ENCODE measurements at places on chromosomes 2 and 18.

DNA sequence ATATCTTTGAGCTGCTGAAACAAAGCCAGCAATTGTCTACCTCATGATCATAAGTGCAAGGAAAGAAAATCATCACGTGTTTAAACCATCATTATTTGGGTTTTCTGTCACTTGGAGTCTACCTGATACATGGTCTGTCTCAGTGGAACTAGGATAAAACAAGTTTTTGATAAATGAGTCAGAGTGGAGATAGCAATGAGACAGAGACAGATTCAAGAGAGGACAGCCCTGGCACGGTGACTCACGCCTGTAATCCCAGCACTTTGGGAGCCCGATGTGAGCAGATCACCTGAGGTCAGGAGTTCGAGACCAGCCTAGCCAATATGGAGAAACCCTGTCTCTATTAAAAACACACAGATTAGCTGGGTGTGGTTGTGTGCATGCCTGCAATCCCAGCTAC is 93.8 kb downstream of the PMAIP1 start:
- no peak overlapping the region for H3K4me3 ChIP-seq
- no peak for DNase-seq
- no peaks in the 10 kb centered on the region for H3K27me3 ChIP-seq
- no peaks in the 10 kb centered on the region for H3K36me3 ChIP-seq
- no peak overlapping the region for H3K27ac ChIP-seq

- H3K27ac ChIP-seq = no peak overlapping the region
- no peak overlapping the region for H3K4me3 ChIP-seq
- no peak for DNase-seq
- no peaks in the 10 kb centered on the region for H3K36me3 ChIP-seq
Measured at GRCh38 chr18:715626-716025, 3.2 kb upstream of the ENOSF1 start.

GRCh38 chr2:1743396-1744150 is 742 bp downstream of the PXDN start:
- peak overlapping the region; percentile 100 for H3K27ac ChIP-seq
- H3K4me3 ChIP-seq = peak overlapping the region; percentile 92
- no peaks in the 10 kb centered on the region for H3K27me3 ChIP-seq
- H3K36me3 ChIP-seq = no peaks in the 10 kb centered on the region
- peak; percentile 70 for DNase-seq

DNA sequence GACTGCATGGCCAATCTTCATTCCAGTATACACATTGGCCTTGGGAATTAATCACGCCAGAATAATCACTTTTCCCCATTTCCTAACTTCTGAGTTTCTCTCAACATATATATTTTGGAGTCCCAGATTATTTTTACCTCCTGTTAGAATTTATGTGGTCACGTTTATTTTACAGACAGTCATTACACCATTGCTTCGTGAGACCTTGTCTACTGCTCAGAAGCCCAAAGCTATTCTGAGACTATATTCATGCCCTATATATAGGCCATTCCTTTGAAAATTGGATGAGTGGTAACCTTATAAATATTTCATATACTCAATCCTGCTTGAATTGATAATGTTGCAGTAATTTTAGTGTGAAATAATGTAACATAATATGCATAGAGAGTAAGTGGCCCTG is 610.0 kb upstream of the CDH2 start:
- no peak for DNase-seq
- H3K27me3 ChIP-seq = no peaks in the 10 kb centered on the region
- H3K4me3 ChIP-seq = no peak overlapping the region
- no peaks in the 10 kb centered on the region for H3K36me3 ChIP-seq
- H3K4me1 ChIP-seq = peaks cover 3% of the 10 kb centered on the region

GRCh38 chr2:136394136-136395060 is 276.4 kb upstream of the CXCR4 start:
- no peaks in the 10 kb centered on the region for H3K27me3 ChIP-seq
- no peaks in the 10 kb centered on the region for H3K4me1 ChIP-seq
- H3K4me3 ChIP-seq = no peak overlapping the region
- no peak for DNase-seq
- H3K36me3 ChIP-seq = no peaks in the 10 kb centered on the region

- no peak for DNase-seq
- no peak overlapping the region for H3K27ac ChIP-seq
- no peaks in the 10 kb centered on the region for H3K27me3 ChIP-seq
- H3K4me1 ChIP-seq = no peaks in the 10 kb centered on the region
- no peak overlapping the region for H3K4me3 ChIP-seq
Measured at GRCh38 chr18:38369772-38370690, 804.4 kb upstream of the CELF4 start.

DNA sequence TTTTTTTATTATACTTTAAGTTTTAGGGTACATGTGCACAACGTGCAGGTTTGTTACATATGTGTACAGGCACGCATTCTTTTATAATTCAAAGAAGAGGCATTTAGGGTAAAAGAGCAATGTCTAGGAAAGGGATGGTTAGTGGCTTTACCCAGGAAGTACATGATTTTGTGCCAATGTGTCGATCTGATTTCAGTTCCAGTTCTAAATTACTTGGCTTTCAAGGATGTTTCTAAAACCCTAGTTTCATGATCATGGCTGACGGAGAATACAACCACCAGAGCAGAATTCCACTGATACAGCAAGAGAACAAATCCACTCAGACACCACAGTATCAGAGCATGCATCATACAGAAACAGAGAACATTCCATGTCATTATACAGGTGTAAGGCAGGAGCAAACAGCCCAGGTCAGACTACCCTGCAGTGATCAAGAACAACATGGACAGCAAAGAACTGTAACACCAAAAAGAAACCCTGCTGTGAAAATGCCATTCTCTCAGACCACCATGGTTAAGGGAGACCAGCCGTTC is 116.7 kb upstream of the STK17B start:
- no peak overlapping the region for H3K4me3 ChIP-seq
- no peaks in the 10 kb centered on the region for H3K4me1 ChIP-seq
- no peaks in the 10 kb centered on the region for H3K36me3 ChIP-seq
- H3K27me3 ChIP-seq = no peaks in the 10 kb centered on the region
- DNase-seq = no peak

- H3K4me1 ChIP-seq = no peaks in the 10 kb centered on the region
- no peaks in the 10 kb centered on the region for H3K27me3 ChIP-seq
- H3K4me3 ChIP-seq = no peak overlapping the region
Measured at GRCh38 chr2:227194219-227194618, 29.8 kb downstream of the COL4A3 start.

- no peaks in the 10 kb centered on the region for H3K27me3 ChIP-seq
- no peak overlapping the region for H3K4me3 ChIP-seq
- H3K36me3 ChIP-seq = no peaks in the 10 kb centered on the region
- peak overlapping the region; percentile 15 for H3K27ac ChIP-seq
- DNase-seq = no peak
Measured at GRCh38 chr2:196566961-196567666, 72.4 kb upstream of the CCDC150 start.

DNA sequence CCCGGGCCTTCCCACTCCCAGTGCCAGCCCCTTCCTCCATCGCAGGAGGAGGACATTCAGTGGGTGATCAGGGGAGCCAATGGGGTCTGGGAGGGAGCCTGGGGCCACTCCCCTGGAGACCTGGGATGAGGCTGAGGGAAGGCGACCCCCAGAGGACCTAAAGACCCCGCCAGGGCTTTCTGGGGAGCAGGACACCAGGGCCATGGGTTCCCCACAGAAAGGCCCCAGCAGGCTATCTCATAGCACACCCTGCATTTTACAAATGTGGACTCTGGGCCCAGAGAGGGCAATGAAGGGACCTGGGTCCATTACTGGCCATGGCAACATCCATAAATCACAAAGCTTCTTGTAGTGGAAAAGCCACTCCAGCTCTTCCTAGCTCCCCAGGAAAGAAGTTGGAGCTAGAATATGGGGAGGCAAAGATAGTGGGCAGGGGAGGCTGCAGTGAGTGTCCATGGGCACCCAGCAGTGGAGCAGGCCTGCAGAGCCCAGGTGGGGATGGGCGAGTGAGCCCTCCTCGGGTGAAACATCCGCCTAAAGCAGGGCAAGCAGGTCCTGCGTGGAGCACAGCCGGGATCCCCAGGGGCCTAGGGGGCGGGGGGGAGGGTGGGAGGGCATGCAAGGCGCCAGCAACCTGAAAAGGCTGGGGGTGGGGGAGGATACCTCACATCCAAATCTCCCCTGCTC is 13.8 kb downstream of the CYP26B1 start:
- no peak overlapping the region for H3K4me3 ChIP-seq
- H3K36me3 ChIP-seq = peaks cover 19% of the 10 kb centered on the region
- no peak for DNase-seq

DNA sequence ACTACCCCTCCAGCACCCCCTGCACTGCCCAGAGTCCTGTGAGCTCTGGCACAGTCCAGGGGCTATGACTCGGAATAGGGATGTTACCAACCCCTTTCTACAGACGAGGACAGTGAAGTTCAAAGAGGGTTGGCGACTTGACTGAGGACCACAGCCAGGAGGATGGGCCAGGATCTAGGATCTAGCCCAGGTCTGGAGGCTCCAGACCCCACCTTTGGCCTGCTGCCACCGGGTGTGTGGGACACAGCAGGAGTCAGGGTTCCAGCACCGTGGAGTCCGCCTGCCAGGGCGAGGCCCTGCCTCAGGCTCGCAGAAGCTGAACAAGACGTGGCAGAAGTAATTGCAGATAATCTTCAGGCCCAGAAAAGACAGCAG is 37.9 kb upstream of the GPC1 start:
- no peaks in the 10 kb centered on the region for H3K36me3 ChIP-seq
- H3K4me3 ChIP-seq = no peak overlapping the region
- no peak for DNase-seq
- no peaks in the 10 kb centered on the region for H3K27me3 ChIP-seq
- H3K27ac ChIP-seq = no peak overlapping the region
- no peaks in the 10 kb centered on the region for H3K4me1 ChIP-seq

GRCh38 chr2:21489080-21489479 is 365.3 kb downstream of the TDRD15 start:
- no peak overlapping the region for H3K27ac ChIP-seq
- H3K4me3 ChIP-seq = no peak overlapping the region
- H3K27me3 ChIP-seq = no peaks in the 10 kb centered on the region
- no peaks in the 10 kb centered on the region for H3K36me3 ChIP-seq
- no peak for DNase-seq
- no peaks in the 10 kb centered on the region for H3K4me1 ChIP-seq

GRCh38 chr18:12021596-12021995 is 40.3 kb downstream of the IMPA2 start:
- peaks cover 13% of the 10 kb centered on the region for H3K36me3 ChIP-seq
- H3K4me3 ChIP-seq = no peak overlapping the region
- no peak for DNase-seq
- H3K4me1 ChIP-seq = no peaks in the 10 kb centered on the region

GRCh38 chr2:189528617-189529016 is 52.0 kb downstream of the SLC40A1 start:
- no peak for DNase-seq
- no peaks in the 10 kb centered on the region for H3K4me1 ChIP-seq
- no peaks in the 10 kb centered on the region for H3K27me3 ChIP-seq
- H3K27ac ChIP-seq = no peak overlapping the region

DNA sequence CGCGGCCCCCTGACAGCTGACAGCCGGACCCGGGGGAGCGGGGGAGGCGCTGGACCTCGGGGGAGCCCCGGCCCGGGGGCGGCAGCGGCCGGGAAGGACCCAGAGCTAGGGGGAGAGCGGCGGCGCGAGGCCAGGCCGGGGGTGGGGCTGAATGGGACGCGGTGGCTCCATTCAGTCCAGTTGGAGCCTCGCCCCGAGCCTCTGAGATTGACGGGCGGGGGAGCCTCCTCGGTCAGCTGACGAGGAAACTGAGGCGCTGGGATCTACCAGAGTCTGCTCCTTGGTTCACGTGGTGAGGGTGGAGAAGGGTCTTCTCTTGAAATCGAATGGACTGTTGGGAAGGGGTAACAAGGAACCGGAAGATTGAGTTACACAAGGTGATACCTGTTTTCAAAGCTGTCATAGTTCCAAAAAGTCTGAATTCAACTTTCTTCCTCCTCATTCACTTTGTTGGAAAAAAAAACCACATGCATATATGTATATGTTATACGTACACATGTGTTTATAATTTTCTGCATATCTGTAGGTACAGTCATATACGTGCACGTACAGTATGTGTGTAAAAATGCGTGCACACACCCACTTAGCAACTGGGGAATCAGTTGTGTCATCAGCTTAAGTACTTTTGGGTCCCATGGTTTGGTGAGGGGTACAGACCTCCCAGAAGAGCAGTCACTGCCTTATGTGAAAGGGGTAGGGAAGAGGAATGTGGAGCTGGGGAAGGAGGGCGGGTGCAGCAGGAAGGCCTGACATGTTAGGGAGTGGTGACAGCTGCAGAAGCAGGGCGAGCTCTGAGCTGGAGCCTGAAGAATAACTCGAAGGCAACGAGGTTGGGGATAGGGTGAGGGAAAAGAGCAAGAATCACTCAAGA is 628 bp downstream of the PPP1R7 start:
- H3K27ac ChIP-seq = peak overlapping the region; percentile 62
- peaks cover 11% of the 10 kb centered on the region for H3K36me3 ChIP-seq
- H3K4me3 ChIP-seq = peak overlapping the region; percentile 95
- peaks cover 15% of the 10 kb centered on the region for H3K4me1 ChIP-seq

- no peaks in the 10 kb centered on the region for H3K27me3 ChIP-seq
- no peak for DNase-seq
- no peaks in the 10 kb centered on the region for H3K36me3 ChIP-seq
- no peaks in the 10 kb centered on the region for H3K4me1 ChIP-seq
- peak overlapping the region; percentile 99 for H3K27ac ChIP-seq
- peak overlapping the region; percentile 94 for H3K4me3 ChIP-seq
Measured at GRCh38 chr2:188294352-188294926, 2.8 kb downstream of the GULP1 start.

DNA sequence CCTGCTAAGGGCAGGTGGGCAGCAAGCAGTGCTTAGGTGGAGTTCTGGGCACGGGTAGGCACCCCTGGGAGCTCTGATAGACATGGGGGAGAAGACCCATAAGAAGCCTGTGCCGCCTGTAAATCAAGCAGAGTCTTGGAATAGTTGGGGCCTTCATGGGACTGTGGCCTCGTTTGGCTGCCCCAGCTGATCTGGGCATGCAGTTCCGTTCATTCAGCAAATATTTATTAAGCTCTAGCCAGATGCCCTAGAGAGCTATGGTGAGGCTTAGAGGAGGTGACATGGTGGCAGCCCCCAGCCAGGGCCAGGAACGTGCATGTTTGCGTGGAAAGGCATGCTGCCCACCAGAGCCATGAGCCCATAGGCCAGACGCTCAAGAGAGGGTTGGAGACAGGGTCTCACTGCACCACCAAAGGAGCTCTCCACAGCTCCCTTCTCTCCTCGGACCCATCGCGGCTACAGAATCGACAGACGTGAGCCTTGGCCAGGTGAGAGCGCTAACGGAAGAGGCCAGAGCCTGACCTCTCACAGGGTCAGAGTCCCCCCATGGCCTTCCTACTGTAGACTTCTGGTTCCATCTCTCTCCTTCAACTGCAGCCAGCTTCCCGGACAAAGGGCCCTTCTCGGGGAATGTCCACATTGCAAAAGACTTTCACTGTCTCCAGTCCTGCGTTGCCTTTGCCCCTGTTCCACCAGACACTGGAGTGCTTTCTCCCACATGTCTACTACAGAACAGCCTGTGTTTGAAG is 135.7 kb downstream of the INHBB start:
- DNase-seq = no peak
- H3K4me3 ChIP-seq = no peak overlapping the region
- H3K27me3 ChIP-seq = no peaks in the 10 kb centered on the region

GRCh38 chr18:1020731-1021344 is 116.2 kb downstream of the ADCYAP1 start:
- peaks cover 24% of the 10 kb centered on the region for H3K4me1 ChIP-seq
- H3K4me3 ChIP-seq = no peak overlapping the region
- DNase-seq = no peak
- no peaks in the 10 kb centered on the region for H3K36me3 ChIP-seq
- H3K27ac ChIP-seq = no peak overlapping the region

All from ascending aorta (tissue), 2 donors.